ENCODE measurements at places on chromosomes 2 and 18. TPM values are rescaled to one million over a fixed set of nuclear protein-coding genes. Genes with fewer than 3 reads are reported as not detected.

DNA sequence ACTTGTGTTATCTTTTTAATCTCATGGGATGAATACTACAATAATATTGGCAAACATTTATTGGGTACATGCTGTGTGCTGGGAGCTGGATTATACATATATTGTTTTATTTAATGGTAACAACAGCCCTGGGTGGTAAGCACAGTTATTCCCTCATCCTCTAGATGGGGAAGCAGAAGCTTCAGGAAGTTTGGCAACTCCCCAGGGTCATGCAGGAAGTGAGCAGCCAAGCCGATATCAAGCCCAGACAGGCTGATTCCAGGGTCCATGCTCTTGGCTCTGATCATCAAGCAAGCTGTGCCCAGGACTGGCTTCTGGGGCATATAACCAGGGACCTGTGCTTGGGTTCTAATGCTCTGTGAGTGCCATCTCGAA, 155.8 kb downstream of the ZNF516 start:
- H3K4me1 ChIP-seq = no peaks in the 10 kb centered on the region
- no peak for DNase-seq
- peaks cover 14% of the 10 kb centered on the region for H3K36me3 ChIP-seq
- no peak overlapping the region for H3K4me3 ChIP-seq
- H3K27me3 ChIP-seq = no peaks in the 10 kb centered on the region

DNA sequence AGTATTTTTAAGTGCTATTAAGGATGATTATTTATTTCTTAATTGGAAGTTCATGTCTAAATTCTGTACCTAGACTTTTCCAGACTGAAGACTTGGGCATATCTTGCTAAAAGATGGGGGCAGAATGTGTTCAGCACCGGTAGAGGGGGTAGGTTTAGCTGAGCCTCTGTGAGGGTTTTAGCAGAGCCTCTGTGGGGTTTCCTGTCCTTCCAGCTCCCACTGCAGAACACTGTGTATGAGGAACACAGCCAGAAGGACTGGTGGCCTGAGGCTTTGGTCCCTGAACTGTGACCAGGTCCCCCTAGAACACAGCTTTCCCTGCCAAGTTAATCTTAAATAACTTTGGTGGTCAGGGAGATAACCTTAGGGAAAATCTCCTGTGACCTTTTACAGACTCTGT, 123.4 kb upstream of the EPC2 start:
- DNase-seq = no peak
- no peaks in the 10 kb centered on the region for H3K36me3 ChIP-seq
- no peaks in the 10 kb centered on the region for H3K4me1 ChIP-seq

DNA sequence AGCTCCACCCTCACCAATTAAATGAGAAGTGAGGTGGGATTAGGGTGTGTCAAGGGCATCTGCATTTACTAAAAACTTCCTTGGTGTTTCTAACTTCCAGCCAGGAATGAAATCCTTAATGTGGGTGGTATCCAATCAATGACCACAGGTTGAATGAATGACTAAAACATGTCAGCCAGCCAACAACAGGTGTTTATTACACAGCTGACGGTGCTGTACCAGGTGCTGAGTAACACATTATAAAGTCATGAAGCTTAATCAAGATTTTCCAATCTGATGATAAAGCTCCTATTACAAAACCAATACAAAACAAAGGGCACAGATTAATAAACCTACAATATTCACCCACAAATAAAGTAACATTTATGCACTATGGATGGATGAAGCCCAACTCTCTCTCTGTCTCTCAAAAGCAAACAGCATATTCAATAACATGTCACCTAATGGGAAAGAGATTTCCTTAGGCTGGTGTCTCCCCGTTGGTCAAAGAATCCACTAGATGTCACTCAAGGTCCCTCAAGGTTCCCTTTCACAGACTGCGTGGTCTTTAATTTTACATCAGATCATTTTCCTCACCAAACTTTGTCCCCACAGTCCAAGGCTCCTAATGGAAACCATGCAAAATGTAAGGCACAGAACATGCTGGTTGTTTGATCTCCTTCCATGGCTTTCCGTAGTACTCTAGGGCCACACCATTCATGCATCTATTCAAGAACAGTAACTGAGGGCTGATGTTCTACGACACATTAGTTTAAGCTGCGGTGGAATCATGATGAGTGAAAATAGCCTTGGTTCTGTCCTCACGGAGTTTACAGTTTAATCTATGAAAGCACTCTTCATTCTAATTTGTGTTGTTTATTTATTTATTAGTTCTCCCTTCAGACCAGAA, 6.4 kb upstream of the PTPN4 start:
- no peaks in the 10 kb centered on the region for H3K36me3 ChIP-seq
- no peak overlapping the region for H3K27ac ChIP-seq
- no peak for DNase-seq
- no peaks in the 10 kb centered on the region for H3K4me1 ChIP-seq

PHOSPHO2 gene
- 8.0 TPM for total RNA-seq

- DNase-seq = no peak
- no peak overlapping the region for H3K4me3 ChIP-seq
- no peaks in the 10 kb centered on the region for H3K36me3 ChIP-seq
- H3K27me3 ChIP-seq = peaks cover 13% of the 10 kb centered on the region
Observed at GRCh38 chr2:44793322-44793870, 148.1 kb upstream of the SIX3 start.

- H3K36me3 ChIP-seq = no peaks in the 10 kb centered on the region
- no peak overlapping the region for H3K27ac ChIP-seq
- DNase-seq = no peak
- no peaks in the 10 kb centered on the region for H3K27me3 ChIP-seq
Observed at GRCh38 chr2:222730366-222730999, 59.0 kb downstream of the MOGAT1 start.

TSPYL6 gene
- total RNA-seq = 0.21 TPM

DSC3 gene
- total RNA-seq = 11.4 TPM

SLC14A1 gene
- total RNA-seq = 0.60 TPM

GRCh38 chr18:69787825-69788547, 159.7 kb downstream of the CD226 start:
- peaks cover 6% of the 10 kb centered on the region for H3K4me1 ChIP-seq
- H3K27ac ChIP-seq = peak overlapping the region; percentile 81
- H3K27me3 ChIP-seq = no peaks in the 10 kb centered on the region

- no peak overlapping the region for H3K27ac ChIP-seq
- H3K4me1 ChIP-seq = peaks cover 6% of the 10 kb centered on the region
- DNase-seq = no peak
- H3K4me3 ChIP-seq = no peak overlapping the region
Observed at GRCh38 chr18:76689646-76690264, 132.6 kb upstream of the ZNF236 start.

DNA sequence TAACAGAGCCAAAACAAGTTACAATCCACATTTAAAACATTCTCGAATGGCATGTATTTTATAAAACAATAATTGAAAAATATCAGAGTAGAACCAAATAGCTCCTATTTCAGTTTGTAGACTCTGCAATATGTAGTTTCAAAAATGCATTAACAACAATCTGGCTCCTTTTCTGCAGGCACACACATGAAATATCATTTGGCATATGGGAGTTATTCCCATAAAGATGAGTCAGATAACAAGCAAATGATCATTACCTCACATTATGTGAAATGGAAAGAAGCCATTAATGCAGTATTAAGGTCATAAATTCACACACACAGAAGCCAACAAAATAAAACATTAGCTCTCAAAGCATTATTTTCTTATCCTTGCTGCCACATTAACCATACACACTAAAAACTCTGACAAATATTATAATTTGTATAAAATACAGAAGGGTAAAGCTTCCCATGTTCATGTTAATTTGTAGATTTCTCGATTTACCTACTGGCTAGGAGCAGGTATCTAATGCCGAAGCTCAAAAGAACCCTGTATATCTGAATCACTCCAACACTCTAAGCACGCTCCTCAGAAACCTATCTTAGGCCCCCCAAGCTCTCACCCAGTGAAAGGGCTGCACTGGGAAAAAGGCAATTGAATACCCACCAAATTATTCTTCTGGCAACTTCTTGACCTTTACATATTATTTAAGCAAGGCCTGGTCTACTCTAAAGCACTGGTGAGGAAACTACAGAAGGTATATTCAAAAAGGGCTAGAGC, 13.8 kb downstream of the NBAS start:
- H3K27ac ChIP-seq = no peak overlapping the region
- no peak for DNase-seq
- no peaks in the 10 kb centered on the region for H3K4me1 ChIP-seq

EHD3 gene
- 12.6 TPM for total RNA-seq

DNA sequence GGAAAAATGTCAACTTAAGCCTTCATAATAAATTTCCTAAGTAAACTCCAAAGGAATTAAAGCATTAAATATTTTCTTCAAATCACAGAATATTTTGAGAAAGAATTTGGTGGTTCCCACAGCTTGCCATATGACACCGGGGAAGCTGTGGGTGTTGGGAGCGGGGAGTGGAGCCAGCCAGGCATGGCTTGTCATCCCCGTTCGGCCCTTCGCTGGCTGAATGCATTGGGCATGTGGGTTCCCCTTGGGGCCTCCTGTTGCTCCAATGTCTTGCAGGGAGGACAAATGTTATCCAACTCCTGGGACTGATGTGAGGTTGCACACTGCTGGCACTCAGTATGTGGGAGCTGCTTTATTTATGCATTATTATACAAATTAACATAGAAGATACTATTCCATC, 18.6 kb downstream of the NGEF start:
- H3K4me3 ChIP-seq = no peak overlapping the region
- no peak overlapping the region for H3K27ac ChIP-seq
- H3K4me1 ChIP-seq = no peaks in the 10 kb centered on the region
- no peaks in the 10 kb centered on the region for H3K27me3 ChIP-seq
- H3K36me3 ChIP-seq = no peaks in the 10 kb centered on the region

DNA sequence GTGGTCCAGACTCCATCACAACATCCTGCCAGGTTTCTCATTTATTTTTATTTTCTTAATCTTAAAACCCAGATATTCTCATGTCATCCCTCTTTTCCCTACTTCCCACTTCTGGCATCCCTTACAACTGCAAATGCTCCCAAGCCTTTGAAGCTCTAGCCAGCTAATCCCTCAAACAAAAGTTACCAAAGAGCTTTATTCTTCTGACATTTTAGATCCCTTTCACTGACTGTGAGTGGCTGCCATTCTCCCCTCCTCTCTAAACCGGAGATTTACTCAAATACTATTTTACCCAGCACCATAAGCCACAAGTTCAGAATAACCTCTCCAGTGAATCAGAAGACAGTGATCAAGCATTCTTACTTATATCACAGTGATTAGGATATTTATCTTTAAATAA, 569.0 kb upstream of the SYT4 start:
- no peaks in the 10 kb centered on the region for H3K36me3 ChIP-seq
- H3K27ac ChIP-seq = peak overlapping the region; percentile 73
- no peak overlapping the region for H3K4me3 ChIP-seq
- no peaks in the 10 kb centered on the region for H3K27me3 ChIP-seq

- H3K27me3 ChIP-seq = no peaks in the 10 kb centered on the region
- DNase-seq = no peak
- no peak overlapping the region for H3K4me3 ChIP-seq
- no peaks in the 10 kb centered on the region for H3K4me1 ChIP-seq
Observed at GRCh38 chr2:189681203-189681602, 6.7 kb downstream of the ANKAR start.

DNA sequence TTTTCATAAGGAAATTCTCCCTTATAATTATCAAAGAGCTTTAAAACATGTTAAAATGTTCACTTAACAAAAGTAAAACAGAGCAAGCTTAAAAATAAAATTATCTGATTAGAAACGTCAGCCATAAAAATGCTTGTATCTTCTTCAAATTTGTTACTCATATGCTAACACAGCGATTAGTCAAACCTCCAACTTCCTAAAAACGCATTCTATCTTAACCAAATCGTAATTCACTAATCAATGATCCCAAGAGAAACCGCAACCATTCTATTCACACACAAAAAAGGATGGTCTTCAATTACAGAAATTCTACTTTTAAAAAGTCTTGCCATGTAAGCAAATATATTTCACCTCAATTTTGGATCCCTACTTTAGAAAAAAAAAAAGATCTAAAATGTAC, 1.9 kb downstream of the STK17B start:
- H3K36me3 ChIP-seq = no peaks in the 10 kb centered on the region
- H3K27me3 ChIP-seq = no peaks in the 10 kb centered on the region
- peaks cover 11% of the 10 kb centered on the region for H3K4me1 ChIP-seq
- peak overlapping the region; percentile 92 for H3K4me3 ChIP-seq

DNA sequence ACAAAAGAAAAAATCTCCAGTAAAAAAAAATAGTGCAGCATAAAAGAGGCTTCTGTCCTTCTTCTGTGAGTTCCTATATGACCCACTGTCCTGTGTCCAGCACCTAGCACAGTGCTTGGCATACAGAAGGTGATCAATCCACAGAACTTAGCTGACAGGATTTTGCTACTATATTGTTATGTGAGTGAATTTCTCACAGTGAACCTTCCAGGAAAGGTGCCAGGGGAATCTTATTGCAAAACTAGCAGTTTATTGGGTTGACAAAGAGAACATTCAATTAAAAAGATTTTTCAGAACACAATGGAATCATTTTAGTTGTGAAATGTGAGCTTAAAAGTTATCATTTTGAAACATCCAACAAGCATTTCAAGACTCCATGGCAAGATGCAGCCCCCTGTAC, 12.4 kb upstream of the TRIB2 start:
- peak overlapping the region; percentile 27 for H3K27ac ChIP-seq
- peak; percentile 79 for DNase-seq
- no peaks in the 10 kb centered on the region for H3K36me3 ChIP-seq

VWC2L gene
- total RNA-seq = not detected

DNA sequence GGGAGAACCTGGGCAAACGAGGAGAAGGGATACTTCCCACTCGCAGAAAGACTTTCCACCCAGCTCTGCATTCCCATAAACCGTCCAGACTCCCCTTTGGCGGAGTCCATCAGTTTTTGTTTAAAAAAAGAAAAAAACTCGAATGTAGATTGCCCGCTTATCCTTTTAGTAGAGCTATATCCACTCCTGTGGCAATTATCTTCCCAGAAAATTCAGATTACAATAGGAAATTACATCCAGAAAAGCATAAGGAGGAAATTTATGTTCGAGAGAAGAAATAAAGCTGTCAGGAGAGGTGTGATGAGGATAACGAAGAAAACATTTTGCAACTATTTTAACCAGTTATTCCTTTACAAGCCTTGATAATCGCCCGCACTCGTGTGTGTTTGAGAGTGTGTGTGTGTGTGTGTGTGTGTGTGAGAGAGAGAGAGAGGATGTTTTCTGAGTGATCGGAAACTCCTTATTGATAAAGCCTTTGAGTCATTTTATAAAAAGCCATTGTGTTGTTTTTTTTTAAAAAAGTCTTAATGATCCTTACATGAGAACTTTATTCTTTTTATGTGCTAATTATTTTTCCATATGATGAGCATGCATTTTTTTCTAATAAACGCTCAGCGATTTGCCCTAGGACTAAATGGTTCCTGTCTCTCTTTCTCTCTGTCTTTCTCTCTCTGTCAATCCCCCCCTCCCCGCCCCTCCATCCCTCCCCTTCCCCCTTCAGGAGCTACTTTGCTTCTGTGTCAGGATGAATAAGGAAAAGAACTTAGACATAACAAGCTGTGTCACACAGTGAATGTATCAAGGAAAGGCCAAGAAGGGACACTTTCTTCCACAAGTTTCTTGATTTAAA, 1.1 kb upstream of the PPP3R1 start:
- no peaks in the 10 kb centered on the region for H3K36me3 ChIP-seq
- DNase-seq = no peak
- H3K27ac ChIP-seq = peak overlapping the region; percentile 99
- H3K27me3 ChIP-seq = no peaks in the 10 kb centered on the region
- peak overlapping the region; percentile 93 for H3K4me3 ChIP-seq
